ENCODE measurements at places on chromosomes 11 and 22.

DNA sequence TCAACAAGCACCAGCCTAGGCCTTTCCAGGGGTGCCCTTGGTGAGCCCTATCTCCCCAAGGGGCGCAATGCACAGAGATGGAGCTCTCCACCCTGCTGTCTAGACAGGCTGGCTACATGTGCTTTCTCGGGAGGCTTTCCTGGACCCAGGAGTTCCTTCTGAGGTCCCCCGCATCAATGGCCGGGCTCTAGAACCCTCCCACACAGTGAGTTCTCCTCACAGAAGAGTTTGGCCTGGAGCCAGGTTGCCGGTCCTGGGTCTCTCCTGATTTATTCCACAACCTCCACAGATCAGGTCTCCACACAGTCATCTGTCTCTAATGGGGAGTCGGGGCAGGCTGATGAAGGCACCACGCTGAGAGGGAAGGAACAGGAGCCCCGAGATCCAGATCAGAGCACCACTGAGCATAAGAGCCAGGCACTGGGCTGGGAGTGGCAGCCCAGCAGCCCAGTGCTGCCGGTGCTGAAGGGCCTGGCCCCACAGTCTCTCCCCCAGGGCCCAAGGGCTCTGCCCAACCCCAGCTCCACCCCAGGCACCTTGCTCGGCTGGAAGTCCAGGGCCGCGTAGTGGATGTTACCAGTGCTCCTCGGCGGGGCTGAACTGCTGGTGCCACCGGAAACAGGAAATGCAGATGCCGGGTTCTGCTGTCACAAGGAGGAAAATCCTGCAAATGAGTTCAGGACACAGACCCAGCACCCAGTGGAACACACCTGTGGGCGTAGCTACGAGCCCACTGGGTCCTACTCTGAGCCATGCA, 44.7 kb downstream of the GAB4 start:
- no peak for DNase-seq

GRCh38 chr11:63945477-63946163, 6.8 kb downstream of the NAA40 start:
- DNase-seq, result peak; percentile 62

- DNase-seq, result no peak
Measured at GRCh38 chr22:40244586-40244985, 66.9 kb downstream of the TNRC6B start.

DNA sequence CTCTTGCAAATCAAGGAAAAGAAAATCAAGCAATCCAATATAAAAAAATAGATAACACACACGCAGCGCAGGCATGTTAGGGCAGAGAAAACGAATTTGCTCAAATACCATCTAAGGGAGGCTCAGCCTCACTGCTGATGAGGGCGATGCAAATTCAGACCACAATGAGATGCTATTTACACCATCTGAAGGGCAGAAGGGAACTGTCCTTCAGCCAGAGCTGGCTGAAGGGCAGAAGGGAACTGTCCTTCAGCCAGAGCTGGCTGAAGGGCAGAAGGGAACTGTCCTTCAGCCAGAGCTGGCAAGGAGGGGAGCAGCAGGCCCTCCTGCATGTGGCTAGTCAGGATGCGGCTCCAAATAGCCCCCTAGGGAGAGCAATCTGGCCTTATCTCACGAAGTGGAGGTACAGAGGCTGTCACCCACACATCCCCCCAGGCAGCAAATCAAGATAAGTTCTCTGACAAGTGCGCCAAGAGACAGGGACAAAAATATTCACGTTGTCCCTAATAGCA, 7.6 kb upstream of the SLC39A13 start:
- no peak for DNase-seq

DNA sequence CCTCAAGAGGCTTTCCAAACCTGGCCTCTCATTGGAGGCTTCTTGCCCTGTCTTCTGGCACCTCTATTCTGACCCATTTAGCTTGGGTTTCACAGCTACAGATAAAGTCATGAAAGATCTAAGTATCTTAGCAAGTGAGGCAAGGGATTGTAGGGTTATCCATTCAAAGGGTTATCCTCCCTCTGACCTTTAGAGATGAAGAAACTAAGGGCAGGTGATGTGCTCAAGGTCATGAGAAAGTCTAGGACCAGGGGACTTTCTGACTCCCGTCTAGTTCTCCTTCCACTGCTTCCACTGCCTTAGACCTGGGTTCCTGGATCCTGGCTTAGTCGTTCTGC, 7.2 kb downstream of the PHOX2A start:
- no peak for DNase-seq

GRCh38 chr22:49487950-49488349, 339.7 kb downstream of the BRD1 start:
- DNase-seq, result no peak

GRCh38 chr11:125926682-125927081, 19.2 kb upstream of the VSIG10L2 start:
- DNase-seq, result no peak

- no peak for DNase-seq
Measured at GRCh38 chr11:10355257-10355661, 50.4 kb downstream of the ADM start.

GRCh38 chr11:126581871-126582648, 226.6 kb downstream of the ST3GAL4 start:
- DNase-seq, result no peak

GRCh38 chr11:70002433-70002832, 75.7 kb upstream of the ANO1 start:
- peak; percentile 35 for DNase-seq

DNA sequence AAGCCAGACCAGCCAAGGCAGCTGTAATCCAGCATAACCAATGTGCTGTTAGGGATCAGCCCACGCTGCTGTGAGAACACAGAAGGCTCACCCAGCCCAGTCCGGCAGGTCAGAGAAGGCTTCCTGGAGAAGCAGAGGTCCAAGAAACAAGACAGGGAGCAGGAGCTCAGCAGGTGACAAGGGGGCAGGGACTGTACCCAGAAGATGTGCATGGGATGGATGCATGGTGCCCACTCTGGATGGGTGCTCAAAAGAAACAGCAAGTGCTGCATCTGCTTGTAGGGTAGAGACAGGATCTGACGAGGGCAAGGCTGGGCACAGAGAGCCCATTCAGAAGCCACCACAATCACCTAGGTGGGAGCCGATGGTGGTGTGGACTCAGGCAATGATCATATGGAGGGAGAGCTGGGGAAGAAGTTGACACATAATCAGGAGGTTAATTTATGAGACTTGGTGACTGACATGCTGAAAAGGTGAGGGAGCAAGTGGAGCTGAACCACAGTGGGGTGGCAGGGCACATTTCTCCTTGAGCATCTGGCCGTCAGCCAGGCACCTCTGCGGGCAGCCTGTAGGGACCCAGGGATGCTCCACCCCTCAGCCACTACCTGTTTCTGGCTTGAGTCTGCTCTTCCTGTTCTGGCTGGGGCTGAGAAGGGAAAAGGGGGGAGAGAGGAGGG, 102.3 kb upstream of the DRD2 start:
- DNase-seq, result no peak

DNA sequence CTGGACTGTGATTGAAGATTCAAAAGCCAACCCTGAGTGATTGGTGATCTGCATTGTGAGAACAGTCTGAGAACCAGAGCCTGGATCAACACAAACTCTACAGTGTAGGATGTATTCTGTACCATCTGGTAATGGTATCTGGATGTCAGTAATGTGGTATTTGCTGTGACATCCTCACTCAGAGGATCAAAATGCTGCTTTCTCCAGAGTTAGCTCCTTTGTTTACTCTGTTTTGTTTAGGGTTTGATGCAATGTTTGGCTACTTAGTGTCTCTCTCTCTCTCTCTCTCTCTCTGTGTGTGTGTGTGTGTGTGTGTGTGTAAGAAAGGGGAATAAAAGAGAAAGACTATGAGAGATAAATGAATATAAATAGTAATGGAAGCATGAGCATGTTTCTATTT, 24.3 kb downstream of the CASP4 start:
- DNase-seq, result no peak

DNA sequence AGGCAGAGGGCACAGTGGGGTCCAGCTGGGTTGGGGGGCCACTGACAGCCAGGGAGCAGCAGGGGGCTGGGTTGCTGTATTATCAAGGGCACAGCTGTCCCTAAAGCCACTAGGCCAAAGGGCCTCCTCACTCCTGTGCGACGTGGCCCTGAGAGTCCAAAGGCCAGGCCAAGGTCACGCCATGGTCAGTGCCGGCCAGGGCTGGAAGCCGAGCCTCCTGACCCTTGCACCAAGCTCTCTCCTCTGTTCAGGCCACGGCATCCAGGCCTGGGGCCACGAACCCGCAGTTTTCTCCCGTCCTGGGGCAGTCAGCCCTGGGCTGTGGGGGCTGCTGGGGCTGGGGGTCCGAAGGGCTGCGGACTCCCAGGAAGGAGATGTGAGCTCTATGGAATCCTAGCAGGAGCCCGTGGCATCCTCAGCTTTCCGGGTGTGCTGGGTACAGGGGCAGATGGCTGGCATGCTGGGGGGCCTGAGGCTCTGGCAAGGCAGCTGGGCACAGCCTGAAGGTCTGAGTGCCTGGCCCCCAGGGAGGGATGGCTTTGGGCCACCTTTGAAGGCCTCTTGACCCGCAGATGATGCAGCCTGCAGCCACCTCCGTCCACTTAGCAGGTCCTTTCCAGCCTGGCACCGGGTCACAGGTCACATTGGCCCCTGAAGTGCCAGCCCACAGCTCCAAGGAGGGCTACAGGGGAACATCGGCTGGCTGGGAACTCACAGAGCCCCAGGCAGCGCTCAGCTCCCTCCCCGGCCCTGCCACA, 17.3 kb upstream of the PPARA start:
- DNase-seq, result no peak

GRCh38 chr22:49938565-49939136, 20.2 kb downstream of the CRELD2 start:
- DNase-seq, result no peak

- DNase-seq, result no peak
Measured at GRCh38 chr22:23105304-23105703, 35.0 kb downstream of the GNAZ start.

- no peak for DNase-seq
Measured at GRCh38 chr11:119995730-119996491, 142.0 kb downstream of the TRIM29 start.

- no peak for DNase-seq
Measured at GRCh38 chr11:56782167-56782847, 33.8 kb upstream of the OR9G4 start.

DNA sequence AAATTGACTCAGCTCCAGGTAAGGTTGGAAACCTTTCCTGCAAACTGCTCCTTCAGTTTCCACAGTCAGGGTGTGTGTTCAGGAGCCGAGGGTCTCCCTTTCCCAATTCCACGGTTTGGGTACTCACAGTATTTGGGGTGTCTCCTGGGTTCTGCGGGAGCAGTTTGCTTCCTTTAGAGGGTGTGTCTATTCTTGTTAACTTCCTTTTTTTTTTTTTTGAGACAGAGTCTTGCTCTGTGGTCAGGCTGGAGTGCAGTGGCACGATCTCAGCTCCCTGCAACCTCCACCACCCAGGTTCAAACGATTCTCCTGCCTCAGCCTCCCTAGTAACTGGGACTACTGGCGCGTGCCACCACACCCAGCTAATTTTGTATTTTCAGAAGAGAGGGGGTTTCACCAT, 251.4 kb downstream of the LUZP2 start:
- DNase-seq, result no peak

DNA sequence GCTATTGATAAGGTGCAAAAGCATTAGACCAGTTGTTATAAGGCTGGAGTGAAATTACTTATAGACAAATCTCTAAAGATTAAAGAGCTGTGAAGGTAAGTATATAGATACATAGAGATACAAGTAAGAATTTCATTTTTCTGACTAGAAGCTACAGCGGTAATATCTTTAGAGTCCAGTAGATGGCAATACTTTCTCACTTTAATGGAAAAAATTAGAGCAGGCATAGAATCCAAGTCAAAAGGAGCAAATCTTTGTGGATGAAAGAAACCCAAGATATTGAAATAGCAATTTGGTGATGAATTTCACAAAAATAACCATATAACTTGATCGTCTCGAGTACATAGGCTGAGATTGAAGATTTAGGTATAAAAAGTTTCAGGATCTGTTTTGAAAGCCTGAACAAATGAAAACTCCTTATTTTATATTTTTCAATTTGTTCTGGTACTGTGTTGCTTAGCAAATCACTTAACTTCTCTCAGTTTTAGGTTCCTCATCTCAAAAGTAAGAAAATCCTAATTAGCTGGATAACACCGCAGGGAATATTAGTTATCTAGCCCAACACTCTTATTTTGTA, 81.9 kb downstream of the UVRAG start:
- DNase-seq, result no peak

GRCh38 chr11:118076754-118077281, at the start of gene TMPRSS4:
TMPRSS4 (plus strand) TSS chr11:118077078; CDS start chr11:118077303, 225 bp downstream.
- DNase-seq, result no peak

DNA sequence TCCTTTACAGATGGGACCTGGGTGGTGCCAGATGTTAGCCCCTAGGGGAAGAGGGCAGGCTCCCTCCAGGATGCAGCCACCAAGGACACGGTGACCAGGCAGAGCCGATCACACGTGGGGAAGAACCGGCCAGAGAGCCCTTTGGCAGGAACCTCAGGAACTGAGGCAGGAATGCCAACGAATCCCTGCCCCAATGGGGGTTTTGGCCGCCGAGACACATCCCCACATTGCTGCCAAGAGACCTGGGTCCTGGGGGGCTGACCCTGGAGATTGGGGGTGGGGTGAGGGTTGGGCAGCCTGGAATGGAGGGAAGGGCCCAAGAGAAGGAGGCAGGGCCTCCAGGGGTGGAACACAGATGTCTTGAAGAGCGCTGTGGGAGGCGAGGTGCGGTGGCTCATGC, 28.7 kb upstream of the LMO1 start:
- DNase-seq, result no peak

DNA sequence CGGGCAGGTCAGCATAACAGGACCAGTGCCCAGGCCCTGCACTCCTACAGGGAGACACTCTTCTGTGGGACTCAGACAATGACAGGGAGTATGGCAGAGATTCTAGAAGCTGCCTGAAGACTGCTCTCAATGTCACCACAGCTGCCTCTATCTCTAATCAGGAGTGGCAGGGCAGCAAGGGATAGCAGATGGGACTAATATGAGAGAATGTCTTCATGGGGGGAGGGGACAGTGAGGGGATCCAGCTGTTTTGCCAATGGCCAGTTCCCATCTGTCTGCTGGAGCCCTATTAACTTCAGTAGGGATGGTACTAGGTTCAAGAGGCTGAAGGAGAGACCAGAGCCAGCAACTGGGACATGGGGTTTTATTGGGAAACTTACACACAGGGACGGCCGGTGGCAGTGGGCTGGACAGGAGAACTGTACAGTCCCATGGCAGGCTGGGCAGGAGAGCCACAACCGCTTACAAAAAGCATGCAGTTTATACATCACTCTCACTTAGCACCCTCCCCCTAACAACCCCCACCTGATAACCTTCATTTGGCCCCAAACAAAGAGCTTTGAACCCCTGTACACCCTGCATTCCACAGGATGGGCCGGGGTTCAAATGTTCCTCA, 2.5 kb upstream of the CD82 start:
- DNase-seq, result no peak

- DNase-seq, result no peak
Measured at GRCh38 chr22:26276529-26277160, 107.4 kb downstream of the SEZ6L start.

GRCh38 chr11:105219269-105219668, 79.7 kb upstream of the CARD18 start:
- DNase-seq, result peak; percentile 2

GRCh38 chr11:82529936-82530335, 203.7 kb downstream of the FAM181B start:
- no peak for DNase-seq

- no peak for DNase-seq
Measured at GRCh38 chr22:40030026-40030757, 35.4 kb downstream of the FAM83F start.
